HTR-8/SVneo (cell line): ENCODE measurements at places on chromosomes 2 and 18.

GRCh38 chr18:3332376-3332775 lies 70.4 kb downstream of the MYL12B start:
- DNase-seq, result no peak

DNA sequence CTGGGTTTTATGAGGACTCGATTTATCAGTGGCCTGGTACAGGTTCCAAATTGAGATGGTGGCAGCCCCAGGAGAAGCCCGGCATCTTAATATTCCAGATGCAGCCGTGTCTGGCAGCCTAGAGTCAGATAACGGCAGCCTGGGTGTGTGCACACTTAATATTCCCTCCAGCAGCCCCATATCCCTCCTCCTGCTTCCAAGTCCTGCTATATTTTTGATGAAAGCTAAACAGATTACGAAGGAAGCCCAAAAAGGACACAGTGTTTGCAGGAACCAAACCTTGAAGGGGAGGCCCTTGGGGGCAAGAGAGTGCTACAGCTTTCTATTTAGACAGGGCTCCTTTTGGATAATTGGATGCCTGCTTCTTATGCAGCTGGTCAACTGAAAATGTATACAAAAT lies 25.1 kb upstream of the ALK start:
- no peak for DNase-seq

DNA sequence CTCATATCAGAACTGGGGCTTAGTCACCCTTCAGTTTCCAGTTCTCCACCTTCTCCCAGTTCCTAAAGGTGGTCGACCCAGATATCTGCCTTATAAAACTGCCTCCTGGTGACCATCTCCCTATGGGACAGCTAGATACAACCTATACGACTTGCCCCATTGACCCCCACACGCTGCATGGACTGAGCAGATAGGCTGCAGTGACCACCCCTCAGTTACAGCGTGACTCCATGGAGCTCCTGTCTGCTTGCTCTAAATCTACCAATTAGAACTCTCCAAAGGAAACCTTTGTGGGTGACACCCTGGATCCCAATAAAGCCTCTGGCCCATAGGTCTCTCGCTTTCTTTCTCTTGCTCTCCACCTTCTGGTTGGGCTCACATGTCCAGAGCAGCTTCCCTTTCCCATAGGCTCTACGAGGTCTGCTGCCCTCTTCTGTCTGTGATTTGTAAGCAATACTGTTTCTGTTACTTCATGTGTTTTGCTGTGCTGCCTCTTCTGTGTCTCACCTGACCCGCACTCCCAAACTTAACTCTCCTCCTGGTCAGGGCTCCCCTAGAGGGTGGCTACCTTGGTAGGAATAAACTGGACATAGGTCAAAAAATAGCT lies 971.3 kb upstream of the FAM98A start:
- peak; percentile 18 for DNase-seq

DNA sequence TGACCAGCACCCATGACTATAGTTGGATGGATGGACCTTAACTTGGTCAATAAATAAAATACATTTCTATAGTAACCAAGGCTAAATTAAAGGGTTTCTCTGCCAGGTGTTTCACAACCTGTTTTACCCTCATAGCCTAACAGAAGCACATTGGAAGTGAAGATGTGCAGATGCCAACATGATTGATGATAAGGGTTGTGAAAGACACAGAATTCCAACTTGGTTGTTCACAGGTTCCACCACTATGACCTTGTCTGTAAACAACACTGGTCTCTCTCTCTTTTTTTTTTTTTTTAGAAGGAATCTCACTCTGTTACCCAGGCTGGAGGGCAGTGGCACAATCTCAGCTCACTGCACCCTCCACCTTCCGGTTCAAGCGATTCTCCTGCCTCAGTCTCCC lies 37.5 kb upstream of the PTH2R start:
- DNase-seq, result peak; percentile 11

GRCh38 chr2:40101131-40101575 lies 322.1 kb upstream of the THUMPD2 start:
- no peak for DNase-seq

DNA sequence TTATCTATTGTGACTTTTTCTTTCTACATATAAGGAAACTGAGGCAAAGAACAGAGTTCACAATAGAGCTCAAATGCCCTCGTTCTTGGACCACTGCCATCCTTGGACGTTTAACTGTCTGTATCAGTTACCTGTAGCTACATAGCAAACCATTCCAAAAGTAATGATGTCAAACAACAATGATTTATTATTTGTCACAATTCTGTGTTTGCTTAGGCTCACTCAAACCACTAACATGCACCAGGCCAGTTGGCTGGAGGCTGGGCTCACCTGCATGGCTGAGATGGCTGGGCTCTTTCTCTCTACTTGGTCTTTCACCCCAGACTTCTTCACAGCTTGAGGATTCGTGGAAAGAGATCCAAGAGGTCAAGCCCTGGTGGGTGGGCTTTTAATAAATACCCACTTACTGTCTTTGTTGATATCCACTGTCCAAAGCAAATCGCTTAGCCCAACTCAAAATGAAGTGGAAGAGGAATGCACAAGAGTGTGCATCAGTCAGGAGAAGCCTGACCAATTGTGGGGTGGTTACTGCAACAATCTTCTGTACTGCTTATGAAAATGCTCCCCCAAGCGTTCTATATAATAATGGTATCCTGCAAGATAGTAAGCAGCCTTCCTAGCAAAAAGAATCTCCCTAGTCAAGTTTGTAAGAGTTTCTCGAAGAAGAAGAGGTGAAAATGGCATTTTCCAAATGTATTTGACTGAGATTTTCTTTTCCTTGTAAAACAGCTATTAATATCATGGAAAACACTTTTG lies 163.5 kb upstream of the NT5C1B start:
- DNase-seq, result peak; percentile 13

GRCh38 chr18:67876871-67877270 lies 360.4 kb upstream of the DSEL start:
- no peak for DNase-seq

DNA sequence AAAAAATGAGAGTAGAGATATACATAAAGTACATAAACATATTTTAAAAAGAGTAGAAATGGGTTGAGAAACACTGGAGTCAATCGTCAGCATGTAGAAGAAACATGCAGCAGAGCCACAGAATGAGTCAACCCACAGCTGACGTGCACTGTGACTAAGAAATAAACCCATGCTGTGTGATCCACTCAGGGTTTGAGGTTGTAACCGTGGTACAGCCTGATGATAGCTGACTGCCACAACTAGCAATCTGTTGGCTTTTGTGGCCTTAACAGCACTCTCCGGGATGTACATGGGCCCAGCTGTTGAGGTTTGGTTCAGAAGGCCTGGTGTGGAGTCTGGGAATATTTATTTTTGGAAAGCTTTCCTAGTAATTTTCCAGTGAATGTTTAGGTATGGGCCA lies 554.4 kb upstream of the MEX3C start:
- DNase-seq, result no peak

GRCh38 chr2:11131166-11131920 lies 23.9 kb upstream of the SLC66A3 start:
- DNase-seq, result no peak
